Muscle of arm (tissue), 14 donors: ENCODE measurements at places on chromosomes 6 and 20.

DNA sequence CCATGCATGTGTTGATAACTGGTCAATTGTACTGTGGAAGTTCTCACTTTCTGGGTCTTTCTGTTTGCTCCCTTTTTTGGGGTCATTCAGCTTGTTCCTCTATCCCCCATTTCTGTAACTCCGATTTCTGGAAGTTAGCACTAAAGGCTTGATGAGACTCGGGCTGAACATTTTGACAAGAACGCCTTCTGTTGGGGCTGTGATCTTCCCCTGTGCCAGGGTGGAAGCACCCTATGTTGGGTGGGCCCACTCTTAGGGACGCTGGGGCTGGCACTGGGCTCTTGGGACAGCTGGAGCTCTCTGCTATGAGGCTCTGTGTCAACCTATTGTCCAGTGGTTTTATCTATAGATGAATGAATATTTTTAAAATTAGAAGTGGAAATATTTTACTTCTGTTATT, 60.1 kb upstream of the FRMD1 start:
- DNase-seq = no peak

- no peak for DNase-seq
These were observed 1.4 kb upstream of the MANBAL start for GRCh38 chr20:37288091-37288490.

DNA sequence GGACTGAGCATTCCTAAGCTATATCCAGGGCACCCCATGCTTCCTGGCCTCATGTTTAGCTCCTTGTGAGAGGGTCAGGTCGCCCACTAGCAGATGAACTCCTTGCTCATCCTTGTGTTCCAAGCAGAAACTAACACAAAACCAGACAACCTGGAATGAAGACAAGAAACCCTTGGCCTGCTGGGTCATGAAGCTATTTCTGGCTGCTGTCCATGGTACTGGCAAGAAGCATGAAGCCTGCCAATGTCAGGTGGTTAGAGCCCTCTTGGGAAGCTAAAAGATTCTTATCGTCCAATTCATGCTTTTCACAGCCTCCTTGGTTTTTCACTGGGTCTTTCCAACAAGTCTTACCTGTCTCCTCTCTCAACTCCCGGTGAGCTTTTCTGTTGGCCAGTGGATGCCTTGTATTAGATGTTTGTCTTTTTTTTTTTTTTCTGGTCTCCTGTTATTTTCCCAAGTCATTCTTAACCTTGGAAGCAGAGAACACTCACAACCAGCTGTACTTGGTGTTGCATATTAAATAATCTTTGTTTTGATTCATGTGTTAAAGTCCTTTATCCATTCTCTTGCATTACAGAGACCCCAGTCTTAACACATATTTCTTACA, 180.3 kb downstream of the ANKRD60 start:
- DNase-seq = no peak

DNA sequence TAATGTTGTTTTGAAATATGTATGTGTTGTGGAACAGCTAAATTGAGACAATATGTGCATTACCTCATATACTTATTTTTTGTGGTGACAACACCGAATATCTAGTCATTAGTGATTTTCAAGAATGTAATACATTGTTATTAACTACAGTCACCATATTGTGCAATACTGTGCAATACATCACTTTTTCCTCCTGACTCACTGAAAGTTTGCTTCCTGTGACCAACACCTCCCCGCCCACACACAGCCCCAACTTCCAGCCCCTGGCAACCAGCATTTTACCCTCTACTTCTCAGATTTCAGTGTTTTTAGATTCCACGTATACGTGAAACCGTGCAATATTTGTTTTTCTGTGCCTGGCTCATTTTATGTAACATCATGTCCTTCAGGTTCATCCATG, 627.9 kb downstream of the PRKN start:
- DNase-seq = no peak

- DNase-seq = peak; percentile 75
These were observed 2.3 kb downstream of the RNF114 start for GRCh38 chr20:49938173-49939163.

GRCh38 chr6:163422550-163422949, 8.0 kb downstream of the QKI start:
- DNase-seq = no peak

- DNase-seq = no peak
These were observed 322.2 kb downstream of the ESR1 start for GRCh38 chr6:152129691-152130151.

DNA sequence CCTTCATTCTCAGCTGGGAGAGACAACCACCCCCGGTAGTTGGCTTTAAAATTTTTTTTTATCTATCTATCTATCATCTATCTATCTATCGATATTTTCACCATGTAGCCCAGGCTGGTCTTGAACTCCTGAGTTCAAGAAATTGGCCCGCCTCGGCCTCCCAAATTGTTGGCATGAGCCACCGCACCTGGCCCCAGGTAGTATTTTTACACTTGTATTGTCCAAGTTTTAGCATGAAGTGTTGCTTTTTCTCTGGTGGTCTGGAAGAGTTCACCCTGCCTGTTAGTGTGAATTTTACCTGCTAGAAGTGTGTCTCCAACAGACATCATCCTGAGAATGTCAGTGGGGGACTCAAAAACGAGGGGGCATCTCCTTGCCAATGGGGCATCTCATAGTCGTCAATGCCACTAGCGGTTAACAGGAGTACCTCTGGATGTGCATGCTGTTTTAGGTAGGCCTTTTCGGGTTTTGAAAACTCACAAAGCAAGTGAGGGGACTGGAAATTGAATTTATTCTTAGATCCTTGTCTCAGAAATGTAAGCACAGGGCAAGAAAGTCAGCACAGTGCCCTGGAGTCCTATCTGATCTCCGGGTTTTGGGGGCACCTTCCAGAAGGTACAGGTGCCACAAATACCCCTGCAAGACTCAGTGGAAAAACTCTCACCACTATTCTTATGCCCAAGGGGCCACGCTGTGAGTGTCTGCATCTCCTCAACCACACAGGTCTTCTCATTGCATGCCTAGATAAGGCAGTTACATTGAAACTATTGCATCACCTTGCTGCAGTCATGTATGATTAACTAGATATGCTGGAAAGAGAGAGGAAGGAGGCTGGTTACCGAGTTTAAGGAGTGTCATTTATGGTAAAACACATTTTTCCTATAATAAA, 37.1 kb downstream of the TNFAIP3 start:
- DNase-seq = no peak

- no peak for DNase-seq
These were observed 53.7 kb downstream of the PLCB4 start for GRCh38 chr20:9122571-9122970.

GRCh38 chr6:8149350-8149749, 47.0 kb upstream of the EEF1E1 start:
- no peak for DNase-seq

- DNase-seq = no peak
These were observed 96.3 kb downstream of the PRDM1 start for GRCh38 chr6:106182455-106182854.

DNA sequence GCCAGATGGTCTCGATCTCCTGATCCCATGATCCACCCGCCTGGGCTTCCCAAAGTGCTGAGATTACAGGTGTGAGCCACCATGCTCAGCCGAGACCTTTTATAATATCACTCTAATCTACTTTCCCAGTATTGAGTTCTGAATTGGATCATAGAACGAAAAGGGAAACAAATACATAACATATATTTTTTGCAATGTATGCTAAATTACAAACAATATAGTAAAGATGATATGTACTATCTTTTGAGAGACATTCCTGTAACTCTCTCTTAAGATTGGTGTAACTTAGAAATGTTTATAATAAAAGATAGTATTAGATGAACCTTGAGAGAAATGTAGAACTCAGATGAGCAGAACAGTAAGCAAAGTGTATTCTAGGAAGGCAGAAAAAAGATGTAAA, 129.2 kb upstream of the TENT5A start:
- DNase-seq = no peak

GRCh38 chr20:24657196-24657595, 187.8 kb downstream of the SYNDIG1 start:
- DNase-seq = no peak

DNA sequence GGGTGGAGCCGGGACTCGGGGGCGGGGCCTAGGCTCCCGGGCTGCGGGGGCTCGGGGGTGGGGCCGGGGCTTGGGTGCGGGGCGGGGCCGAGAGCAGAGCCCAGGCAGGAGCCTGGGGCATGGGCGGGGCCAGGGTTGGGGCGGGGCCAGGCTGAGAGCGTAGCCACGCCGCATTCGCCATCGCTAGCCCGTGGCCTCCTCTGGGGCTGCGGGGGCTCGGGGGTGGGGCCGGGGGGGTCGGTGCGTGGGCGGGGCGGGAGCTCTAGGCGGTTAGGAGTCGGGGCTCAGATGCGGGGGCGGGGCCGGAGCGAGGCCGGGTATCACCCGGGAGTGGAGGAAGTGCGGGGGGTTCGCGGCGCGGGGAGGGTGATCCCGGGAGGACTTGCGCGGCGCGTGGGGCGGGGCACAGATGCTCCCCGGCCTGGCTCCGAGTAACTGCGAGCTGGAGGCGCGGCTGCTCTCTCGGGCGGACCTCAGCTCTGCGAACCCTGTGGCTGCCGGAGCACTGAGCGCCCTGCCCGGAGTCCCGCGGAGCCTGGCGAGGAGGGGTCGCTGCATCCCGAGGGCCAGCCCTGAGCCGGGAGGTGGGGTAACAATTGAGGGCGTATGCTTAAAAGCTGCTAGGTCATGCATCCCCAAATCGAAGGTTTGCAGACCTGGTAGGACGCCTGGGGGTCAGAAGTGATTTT, 434 bp upstream of the ECI2 start:
- DNase-seq = peak; percentile 95

DNA sequence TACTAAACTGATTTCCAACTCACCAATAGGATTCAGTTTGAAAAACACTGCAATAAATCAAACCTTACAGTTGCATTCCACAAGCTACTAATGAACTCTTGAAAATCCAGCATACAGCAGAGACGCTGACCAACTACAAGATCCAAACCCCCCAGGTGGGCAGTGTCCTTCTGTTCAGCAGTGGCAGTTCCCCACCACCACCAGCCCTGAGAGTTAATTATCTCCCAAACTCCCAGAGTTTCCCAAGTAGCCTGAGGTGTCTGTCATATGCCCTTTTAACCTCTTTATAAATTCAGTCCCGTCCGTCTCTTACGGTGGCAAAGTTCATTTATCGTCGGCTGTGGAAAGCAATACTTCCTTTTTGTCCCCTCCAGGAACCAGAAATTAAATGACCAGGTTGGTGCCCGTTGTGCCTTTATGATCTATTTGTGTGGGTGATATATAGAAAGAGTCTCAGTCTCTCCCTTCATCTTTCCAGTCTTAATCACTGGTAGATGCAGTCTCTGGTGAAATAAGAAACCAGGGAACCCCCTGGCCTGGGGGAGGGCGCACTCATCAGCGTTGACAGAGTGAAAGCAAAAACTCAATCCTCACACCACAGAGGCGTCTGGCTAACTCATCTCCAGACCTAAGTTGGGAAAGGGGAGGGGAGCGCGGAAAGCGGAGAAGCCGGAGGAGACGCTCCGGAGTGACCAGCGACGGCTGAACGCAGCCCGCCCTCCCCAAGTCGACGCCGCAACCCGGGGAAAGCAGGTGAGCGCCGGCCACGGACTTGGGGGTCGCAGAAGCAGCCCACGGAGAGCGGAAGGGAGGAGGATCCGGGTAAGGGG, 717 bp downstream of the MRPL14 start:
- peak; percentile 66 for DNase-seq

DNA sequence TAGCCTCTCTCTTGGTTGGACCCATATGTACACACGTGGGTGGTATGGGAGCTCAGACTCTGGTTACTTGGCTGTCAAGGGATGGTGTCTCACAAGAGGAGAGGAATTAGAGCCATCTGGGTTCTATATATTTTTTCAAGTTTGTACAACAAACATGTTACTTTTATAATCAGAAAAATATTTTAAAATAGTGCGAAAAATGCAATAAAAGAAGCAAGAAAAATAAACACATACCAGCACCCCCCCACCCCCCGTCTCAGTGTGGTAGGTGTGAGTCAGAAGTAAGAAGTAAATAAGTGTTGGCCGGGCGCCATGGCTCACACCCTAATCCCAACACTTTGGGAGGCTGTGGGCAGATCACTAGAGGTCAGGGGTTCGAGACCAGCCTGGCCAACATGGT, 2.1 kb upstream of the TIAM2 start:
- no peak for DNase-seq

DNA sequence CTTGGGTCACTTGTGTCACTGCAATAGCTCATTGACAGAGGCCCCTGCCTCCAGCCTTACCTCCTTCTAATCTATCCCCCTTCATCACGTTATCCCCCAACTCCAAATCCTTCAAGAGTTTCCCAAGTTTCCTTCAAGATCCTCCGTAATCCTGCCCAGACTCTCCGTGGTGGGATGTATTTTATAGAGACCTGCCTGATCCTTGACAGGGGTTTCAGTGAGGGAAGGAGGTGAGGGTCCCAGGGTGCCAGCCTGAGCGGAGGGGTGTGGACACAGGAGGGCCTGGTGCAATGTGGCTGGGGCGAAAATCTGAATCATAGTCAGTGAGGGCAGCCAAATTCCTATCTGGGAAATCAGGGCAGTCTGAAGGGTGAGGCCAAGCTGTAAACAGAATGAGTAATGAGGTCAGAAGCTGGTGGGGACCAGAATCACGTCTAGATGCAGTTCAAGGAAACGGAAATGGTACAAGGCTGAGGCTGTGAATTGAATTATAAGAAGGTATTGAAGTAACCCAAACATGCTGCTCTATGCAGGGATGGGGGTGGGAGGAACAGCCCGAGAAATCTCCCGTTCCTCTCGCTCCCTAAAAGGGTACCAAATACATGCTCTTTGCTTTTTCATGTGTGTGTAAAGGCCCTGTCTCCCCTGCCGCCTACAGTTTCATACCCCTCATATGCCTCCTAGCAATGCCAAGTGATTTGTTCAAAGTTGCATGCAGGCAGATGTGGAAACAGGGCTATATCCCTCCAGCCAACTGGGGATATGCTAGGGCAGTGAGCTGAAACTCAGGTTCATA, 35.4 kb upstream of the PIM1 start:
- DNase-seq = no peak

- peak; percentile 93 for DNase-seq
These were observed 96.5 kb downstream of the HFE start for GRCh38 chr6:26183581-26184366.

GRCh38 chr6:73547036-73547435, 26.2 kb upstream of the EEF1A1 start:
- no peak for DNase-seq

- DNase-seq = no peak
These were observed 651.5 kb downstream of the EYS start for GRCh38 chr6:65055545-65055944.

GRCh38 chr20:24831232-24831631, 117.8 kb upstream of the CST7 start:
- no peak for DNase-seq

- DNase-seq = no peak
These were observed 108.3 kb downstream of the UBE3D start for GRCh38 chr6:82957171-82957867.
